ENCODE measurements at places on chromosomes 4 and X.

DNA sequence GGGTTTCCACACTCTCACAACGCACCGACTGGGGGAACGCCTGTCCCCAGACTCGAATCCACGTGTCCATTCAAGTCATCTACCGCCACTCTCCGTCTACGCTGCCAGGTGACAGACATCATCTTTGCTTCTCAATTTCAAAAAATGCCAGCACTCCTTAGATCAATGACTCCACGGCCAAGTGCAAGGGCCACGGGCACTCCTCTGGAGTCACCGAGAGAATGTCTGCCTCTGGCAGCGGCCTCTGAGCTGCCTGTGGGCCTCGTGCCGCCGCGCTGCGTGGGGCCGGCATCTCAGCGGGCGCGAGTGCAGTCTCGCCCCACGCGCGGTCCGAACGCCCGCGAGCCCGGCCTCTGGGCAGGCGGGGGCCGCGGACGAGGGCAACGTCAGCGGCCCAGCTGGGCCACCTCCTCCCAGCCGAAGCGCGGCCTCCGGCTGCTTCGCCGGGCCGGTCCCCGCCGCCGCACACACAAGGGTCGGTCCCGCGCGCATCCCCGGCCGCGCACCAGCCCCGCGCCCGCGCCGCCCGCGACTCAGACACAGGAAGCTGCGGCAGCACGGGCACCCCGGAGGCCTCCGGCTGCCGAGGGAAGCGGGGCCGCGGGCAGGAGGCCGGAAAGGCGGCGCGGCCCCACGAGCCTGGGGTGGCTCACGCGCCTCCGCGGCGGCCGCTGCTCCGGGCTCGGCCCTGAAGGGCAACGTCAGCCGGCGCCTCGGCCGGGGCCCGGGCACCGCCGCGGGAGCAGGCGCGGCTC, 450 bp downstream of the ACSL1 start:
- DNase-seq = no peak

DNA sequence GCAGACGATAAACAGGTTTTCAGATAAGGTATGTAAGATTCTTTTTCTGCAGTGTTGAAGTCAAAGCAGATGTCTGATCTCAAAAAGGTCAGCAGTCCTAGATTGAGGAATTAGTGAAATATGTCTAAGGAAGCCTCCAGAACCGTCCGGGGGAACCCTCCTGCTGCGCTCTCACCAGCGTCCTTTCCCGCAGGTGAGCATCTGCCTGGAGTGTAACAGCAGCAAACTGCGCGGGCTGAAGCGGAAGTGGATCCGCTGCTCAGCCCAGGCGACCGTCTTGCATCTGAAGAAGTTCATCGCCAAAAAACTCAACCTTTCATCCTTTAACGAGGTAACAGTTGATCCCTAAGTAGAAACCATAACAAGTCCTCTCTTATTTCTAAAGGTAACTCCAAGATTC, 55.5 kb downstream of the PCGF3 start:
- no peak for DNase-seq

DNA sequence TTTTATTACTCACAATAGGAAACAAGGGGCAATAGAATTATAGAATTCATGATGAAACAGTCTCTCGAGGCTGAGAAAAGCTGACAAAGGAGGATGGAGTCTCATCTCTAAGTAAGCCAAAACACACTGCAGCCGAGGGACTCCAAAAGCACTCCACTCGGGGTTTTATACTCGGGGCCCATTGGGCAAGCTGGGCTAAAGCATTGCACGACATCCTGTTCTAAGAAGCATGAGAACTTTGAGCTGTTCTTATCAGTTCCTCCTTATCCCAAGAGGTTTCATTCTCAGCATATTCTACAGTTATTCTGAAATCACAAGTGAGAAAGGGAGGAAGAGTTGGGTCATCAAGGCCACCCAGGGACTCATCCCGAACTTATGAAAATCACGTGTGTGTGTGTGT, 1475.5 kb downstream of the PCDH18 start:
- no peak for DNase-seq

GRCh38 chrX:69951753-69952152, 98.0 kb downstream of the AWAT2 start:
- no peak for DNase-seq

GRCh38 chr4:140174543-140174942, 20.6 kb upstream of the MAML3 start:
- no peak for DNase-seq

- no peak for DNase-seq
Observed at GRCh38 chr4:137076908-137077307, 455.4 kb downstream of the PCDH18 start.

DNA sequence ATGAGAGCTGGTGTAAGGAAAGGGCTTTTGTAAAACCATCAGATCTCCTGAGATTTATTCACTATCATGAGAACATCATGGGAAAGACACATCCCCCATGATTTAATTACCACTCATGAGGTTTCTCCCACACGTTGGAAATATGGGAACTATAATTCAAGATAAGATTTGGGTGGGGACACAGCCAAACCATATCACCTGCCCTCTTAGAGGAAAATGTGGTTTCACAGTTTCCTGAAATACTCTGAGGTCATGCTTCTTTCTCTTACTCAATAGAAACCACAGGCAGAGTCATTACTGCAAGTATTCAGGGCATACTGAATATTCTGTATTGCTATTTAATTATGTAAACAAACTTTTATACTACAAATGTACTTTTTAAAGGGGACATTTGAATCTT, 1453.3 kb downstream of the PCDH18 start:
- DNase-seq = no peak

DNA sequence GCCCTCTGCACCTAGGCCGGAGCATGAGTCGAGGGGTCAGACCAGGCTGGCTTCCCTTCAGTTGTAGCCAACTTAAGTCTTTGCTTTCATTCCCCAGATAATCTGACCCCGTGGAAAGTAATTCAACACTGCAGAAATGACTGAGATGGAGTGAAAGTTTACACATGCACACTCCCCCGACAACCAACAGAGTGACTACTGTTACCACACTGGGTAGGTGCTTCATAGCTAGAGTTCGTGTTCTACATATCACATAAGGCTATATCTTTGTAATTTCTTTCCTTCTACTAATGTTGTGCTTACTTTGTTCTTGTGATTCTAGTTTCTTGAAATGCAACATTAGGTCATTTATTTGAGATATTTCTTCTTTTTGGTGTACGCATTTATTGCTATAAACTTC, 7.2 kb upstream of the CTAG2 start:
- DNase-seq = no peak

DNA sequence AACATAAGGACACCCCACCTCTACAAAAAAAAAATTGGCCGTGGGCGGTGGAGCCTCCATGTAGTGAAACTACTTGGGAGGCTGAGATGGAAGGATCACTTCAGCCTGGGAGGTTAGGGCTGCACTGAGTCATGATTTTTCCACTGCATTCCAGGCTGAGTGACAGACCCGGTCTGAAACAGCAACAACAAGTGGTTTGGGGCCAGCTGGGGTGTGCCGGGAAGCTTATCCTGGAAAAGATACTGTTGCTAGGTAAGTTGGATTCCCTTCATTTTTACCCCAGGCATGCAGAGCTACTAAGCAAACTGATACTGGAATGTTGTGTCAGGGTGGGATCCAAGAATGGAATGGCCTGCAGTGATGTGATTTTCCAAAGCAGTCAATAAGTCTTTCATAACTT, 57.0 kb downstream of the XAGE2 start:
- DNase-seq = no peak

GRCh38 chr4:14431155-14432134, 570.8 kb upstream of the CPEB2 start:
- DNase-seq = no peak

GRCh38 chr4:109675181-109675580, 28.1 kb downstream of the CASP6 start:
- no peak for DNase-seq

DNA sequence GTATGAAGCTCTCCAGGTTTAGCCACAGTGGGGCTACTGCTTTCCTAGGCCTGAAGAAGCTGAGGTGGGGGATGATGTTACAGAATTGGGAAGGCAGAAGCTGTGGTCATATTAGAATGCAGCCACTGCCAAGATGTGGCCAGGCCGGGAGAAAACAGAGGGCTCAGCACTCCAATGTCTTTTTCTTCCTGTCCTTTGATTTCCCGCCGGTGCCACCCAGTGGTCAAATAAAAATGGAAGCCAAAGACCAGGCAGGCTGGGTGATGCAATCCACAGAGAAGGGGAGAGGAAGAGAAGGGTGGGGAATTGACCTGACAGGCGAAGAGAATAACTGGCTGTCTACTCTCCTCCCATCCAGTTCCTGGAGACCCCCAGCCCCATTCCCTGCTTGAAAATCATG, 94.9 kb upstream of the SHISA3 start:
- DNase-seq = peak; percentile 52

GRCh38 chr4:38088321-38088720, 128.1 kb downstream of the PTTG2 start:
- no peak for DNase-seq

- DNase-seq = peak; percentile 63
Observed at GRCh38 chrX:39779952-39780783, 317.6 kb downstream of the BCOR start.

DNA sequence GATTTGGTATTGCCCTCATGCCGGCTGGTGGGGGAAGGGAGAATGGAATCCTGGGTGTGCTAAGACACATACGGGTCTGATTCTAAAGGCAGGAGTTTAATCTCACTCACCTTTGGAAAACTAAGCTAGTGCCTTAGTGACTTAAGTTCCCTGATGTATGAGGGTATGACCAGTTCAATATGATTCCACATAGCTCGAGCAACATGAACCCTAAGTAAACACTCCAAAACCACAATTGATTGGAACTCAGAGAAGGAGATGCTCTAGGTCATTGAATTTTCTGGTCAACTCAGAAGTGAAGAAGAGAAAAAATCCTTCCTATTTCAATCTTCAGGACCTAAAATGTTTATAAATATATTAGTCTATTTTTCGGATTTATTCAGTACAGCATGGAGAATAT, 420.1 kb upstream of the INTU start:
- DNase-seq = no peak

DNA sequence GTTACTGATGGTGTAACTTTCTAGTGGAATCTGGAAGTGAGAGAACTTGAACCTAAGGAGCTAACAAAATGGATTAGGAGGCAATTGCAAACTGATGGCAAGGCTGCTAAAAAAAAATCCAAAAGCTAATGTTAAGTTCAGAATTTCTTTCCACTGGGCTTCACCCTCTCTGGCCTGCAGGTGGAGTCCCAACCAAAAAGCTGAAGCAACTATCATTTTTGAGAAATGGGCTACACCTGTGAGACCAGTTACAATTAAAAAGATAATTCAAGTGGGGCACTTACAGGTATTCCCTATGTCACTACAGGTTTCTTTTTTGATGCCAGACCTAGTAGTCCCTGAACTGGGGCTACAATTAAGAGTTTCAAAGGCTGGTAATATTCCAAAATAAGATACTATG, 142.1 kb upstream of the FTHL17 start:
- no peak for DNase-seq

DNA sequence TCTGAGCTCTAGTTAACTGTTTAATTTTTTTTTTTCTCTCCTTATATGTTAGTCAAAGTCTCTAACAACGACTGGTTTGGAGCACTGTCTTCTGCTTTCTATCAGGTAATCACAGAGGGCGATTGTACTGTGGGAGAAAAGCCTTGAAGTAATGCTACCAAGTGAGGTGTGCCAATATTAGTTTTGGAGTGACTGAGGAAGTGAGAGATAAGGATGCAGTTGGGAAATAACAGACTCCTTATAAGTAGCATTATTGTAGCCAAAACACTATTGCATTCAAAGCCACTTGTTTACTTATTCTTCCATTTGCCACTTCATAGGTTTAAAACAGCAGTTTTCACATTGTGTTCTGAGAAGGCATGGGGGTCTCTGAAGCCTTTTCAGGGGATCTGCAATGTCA, 79.1 kb upstream of the SLC6A14 start:
- DNase-seq = no peak

GRCh38 chrX:29308726-29309125, 721.5 kb downstream of the IL1RAPL1 start:
- no peak for DNase-seq

DNA sequence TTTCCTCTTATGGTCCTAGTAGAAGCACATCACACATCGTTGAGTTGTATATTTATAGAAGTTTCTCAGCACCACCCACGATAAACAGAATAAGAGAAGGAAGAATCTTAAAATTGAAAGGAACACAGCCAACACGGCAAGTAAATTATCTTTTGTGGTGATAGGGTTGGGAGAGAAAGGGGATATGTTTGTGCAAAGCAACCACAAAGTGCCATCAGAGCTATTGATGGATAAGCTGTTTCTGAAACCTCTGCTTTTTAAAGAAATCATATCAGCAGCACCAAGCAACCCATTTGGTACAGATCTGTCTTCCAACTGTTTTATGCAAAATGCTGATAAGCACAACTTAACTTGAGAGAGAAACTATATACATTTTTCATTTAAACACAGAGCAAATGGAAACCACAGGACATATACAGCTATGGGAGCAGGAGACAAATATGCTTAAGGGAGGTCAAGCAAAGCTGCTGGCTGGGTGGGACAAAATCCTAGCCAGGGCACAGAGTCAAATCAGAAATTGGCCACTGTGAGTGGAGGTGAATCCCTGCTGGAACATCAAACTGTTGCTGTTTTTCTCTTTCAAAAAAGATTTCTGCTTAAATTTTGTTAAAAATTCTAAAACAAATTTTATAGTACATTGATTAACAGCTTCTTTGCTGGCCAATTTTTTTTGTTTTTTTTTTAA, 194.0 kb upstream of the HHIP start:
- no peak for DNase-seq

DNA sequence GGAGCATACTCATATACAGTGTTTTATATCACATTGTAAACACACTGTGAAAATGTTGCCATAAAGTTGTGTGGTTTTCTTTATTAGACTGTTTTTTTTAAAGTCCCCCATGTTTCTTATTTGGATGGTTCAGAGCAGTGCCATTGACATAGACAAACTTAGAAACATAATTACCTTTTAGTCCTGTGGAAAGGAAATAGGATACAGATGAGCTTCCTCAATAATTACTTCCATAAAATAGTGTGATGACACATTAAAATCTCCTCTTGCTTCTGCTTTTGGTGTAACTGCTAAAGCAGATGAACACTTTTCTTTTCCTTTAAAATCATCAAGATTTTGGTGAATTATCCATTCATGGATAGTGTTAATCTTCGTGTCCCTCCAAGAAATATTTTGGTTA, 52.9 kb upstream of the LIMCH1 start:
- no peak for DNase-seq

DNA sequence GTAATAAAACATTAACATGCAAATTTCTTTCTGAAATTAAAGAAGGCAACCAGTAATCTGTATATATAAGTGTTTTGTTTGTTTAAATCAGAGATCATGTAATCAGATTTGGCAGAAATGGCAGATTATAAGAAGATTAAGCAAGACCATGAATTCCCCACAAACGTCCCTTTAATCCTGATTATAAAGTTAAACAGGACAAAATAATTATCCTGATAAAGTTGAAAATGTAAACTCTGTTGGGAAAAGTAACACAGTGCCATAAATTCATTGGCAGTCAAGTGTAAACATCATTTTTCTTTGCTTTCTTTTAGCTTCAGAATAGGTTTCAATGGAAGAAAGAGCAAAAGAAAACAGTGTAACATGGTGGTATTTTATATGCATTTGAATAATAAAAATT, 256.3 kb downstream of the KCNIP4 start:
- DNase-seq = no peak

DNA sequence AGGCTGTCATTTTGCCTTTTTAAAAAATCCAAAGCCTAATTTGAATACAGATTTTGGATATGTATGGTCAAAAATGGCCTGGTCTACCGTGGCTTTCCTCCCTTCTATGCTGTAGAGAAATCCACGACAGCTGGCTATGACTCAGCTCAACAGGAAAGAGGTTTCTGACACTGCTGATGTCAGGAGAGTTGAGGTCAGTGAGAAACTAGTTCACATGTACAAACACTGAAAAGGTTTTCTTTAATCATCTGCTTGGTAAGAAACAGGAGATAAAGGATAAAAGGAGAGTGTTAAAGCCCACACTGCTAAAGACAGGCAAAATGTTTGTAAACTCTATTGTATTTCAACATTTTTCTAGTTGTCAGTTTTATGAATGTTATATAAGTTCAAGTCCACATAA, 113.9 kb downstream of the NYX start:
- DNase-seq = no peak

Measured in neural progenitor cell (in vitro differentiated cells).